ENCODE measurements at places on chromosomes 16 and 17.

GRCh38 chr17:58183514-58183913 is 9.0 kb upstream of the EPX start:
- no peak for DNase-seq

DNA sequence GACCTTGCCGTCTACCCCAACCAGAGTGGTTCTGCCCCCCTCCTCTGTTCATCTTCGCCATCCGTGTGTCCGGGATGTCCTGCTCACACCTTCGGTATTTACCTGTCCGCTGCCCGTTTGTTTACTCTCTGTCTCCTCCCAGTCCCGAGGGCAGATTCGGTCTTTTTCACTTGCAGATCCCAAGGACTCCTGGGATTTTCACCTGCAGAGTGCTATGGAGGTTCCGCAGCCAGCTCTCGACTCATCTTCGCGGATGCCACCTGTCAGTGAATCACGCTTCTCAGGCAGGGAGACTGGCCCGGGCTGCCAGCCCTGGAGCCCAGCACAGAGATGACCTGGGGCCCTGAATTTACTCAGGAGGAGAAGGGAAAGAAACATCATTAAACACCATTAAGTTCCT is 8.1 kb downstream of the CRISPLD2 start:
- DNase-seq: no peak

DNA sequence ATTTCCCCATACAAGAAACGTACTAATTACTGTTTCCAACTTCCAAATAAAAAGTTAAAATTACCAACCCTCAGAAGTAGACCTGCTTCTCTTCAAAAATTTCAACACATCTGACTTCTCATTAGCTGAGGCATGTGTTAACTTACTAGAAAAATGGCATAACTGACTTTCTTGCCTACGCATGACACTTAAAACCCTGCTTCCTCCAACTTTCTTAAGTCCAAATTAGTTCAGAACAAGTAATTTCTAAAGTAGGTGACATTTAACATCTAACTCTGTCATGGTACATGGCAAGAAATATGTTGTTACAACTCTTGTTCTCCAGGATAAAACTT is 6.7 kb downstream of the USP7 start:
- no peak for DNase-seq

GRCh38 chr16:78504401-78504851 is 405.0 kb downstream of the WWOX start:
- peak; percentile 29 for DNase-seq

DNA sequence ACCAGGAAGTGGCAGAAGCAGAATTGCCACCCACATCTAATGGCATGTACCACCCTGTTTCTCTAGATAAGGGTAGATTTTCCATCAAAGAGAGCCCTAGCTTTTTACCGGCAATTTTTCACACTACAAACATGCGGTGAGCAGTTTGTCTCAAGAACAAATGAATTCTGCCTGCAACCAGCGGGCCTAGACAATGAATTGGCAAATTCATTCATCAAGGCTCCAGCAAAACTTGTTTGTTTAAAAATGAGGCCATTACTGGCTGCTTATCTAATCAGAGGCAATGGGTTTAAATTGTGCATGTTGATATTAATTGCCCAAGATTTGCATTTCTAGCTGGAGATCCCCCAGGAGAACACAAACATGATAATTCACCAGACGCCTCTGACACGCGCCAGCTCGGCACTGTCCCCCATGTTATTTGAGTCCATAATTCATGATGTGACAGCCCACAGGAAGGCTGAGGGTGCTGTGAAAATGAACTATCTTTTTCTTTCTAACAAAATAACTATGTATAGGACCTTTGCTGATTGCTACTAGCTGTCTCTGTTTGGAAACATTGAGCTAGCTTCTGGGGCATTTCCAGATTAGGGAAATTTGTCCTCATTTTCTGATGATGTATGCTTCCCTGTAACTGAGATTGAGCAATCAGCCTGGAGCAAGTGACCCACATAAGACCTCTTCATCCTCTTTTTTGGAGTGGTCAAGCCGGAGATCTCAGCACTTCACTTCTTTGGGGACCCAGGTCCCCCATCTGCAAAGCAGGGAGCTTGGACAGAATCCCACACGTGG is 80.8 kb downstream of the CNGB1 start:
- DNase-seq: peak; percentile 64

DNA sequence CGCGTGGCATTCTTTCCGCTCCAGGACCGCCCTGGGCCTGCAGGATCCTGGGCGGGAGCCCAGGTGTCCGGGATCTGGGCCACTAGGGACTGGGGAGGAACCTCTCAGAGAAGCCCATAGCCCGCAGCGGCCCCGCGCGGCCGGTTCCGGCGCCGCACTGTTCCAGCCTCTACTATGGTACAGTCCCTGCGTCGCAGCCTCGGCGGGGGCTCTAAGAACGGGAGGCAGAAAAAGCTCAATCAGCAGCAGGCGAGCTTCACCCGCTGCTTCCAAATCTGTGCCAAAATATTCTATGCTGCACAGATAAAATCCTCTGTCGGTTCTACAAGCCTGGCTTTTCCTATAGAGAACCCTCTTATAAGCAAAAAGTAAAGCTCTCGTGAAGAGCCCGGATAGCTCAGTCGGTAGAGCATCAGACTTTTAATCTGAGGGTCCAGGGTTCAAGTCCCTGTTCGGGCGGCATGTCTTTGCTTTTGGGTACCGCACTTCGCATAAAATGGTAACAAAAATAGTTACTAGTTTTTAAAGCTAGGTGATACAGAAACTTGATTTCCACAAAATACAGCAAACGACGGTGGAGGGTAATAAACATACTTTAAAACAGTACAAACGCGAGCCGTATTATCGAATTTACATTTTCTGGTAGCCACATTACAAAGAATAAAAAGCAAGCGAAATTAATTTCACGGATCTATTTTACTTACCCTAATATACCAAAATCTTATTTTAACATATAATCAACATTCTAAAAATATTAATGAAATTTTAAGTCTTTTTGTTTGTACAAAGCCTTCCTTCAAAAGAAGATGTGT is 661 bp upstream of the ALOXE3 start:
- peak; percentile 77 for DNase-seq

GRCh38 chr16:80259290-80259805 is 281.4 kb upstream of the DYNLRB2 start:
- no peak for DNase-seq

- DNase-seq: no peak
Measured at GRCh38 chr17:45824901-45825492, 19.7 kb upstream of the SPPL2C start.

GRCh38 chr16:4260360-4260759 is 12.5 kb downstream of the TFAP4 start:
- DNase-seq: no peak

- DNase-seq: no peak
Measured at GRCh38 chr16:89200850-89201411, 594 bp upstream of the SLC22A31 start.

- DNase-seq: no peak
Measured at GRCh38 chr17:70074236-70074830, 692 bp upstream of the KCNJ16 start.

DNA sequence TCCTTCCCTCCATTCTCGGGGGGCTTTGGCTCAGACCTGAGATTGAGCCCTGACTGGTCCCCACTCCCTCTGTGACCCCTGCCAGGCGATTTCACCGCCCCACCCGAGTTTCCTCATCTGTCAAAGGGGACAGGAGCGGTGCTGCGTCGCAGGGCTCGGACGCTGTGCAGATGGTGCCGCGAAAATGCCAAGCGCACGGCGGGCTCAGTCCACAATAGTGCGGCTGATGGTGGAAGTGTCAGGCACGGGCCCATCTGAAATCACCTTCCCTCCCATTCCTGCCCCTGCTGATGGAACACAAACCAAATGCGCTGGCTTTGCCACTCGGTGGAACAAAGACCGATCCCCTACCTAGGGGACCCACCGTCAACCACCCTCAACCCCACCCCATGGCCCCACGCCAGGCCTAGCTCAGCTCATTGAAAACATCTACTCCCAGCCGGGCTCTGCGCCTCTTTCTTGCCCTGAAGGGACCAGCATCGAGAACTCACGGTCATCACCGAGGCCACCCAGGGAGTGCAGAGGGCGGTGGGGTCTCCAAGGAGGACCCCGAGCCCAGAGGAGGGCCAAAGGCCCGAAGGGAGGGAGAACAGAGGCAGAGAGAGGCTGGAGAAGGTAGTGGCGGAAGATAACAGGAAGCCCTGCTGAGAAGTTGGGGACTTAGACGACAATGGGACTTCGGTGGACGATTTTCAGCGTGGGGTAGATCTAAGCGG is 1.4 kb downstream of the CARHSP1 start:
- DNase-seq: no peak

GRCh38 chr17:285751-286422 is 66.7 kb downstream of the RPH3AL start:
- DNase-seq: no peak

DNA sequence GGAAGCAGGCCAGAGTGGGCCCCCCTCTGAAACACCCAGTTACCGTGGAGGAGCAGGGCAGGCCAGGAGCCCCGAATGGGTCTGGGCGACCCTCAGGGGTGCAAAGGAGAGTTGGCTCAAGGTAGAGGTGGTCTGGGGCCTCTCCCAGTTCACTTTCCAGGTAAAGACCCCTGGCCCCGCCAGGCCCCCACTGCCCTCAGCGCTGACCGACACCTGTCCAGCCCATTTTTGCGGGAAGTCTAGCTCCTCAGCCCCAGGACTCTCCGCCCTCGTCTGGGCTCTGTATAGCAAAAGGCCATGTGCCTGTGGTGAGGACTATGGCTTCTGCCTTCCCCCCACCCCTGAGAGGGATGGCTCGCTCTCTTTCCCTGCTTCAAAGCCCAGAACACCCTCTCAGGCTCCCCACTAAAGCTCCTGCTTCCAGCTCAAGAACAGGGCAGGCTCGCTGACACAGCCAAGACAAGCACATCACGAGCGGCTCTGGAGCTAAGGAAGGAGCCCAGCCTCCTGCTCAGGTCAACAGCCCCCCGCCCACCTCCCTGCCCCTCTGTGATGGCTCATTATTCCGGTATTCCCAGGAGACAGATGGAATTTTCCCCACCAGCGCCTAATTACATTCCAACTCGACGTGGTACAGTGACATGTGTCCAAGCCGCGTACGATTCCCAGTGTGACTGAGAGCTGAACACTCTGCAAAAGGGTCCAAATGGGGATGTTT is 59.4 kb downstream of the RTN4RL1 start:
- DNase-seq: no peak

- DNase-seq: peak; percentile 53
Measured at GRCh38 chr16:24853830-24854229, 8.1 kb downstream of the SLC5A11 start.

DNA sequence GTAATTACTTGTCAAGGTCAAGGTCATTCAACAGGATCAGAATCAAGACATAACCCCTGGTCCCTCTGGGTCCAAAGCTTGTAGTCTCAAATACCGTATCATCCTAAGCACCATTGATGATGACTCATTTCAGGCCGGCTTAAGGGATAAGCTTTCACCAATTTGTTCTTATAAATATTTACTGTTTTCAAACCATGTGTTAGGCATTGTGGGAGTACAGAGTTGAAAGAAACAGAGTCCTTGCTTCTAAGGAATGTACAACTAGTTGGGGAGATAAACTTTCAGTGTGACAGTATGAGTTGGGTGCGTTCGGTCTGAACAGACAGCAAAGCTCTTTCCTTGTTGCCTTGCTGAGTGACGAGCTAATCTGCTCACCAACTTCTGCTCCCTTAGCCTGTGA is 183.5 kb upstream of the MAF start:
- no peak for DNase-seq

GRCh38 chr17:18093616-18094408 is 6.1 kb downstream of the DRG2 start:
- DNase-seq: peak; percentile 85
